ENCODE measurements at places on chromosomes 2 and 18.

DNA sequence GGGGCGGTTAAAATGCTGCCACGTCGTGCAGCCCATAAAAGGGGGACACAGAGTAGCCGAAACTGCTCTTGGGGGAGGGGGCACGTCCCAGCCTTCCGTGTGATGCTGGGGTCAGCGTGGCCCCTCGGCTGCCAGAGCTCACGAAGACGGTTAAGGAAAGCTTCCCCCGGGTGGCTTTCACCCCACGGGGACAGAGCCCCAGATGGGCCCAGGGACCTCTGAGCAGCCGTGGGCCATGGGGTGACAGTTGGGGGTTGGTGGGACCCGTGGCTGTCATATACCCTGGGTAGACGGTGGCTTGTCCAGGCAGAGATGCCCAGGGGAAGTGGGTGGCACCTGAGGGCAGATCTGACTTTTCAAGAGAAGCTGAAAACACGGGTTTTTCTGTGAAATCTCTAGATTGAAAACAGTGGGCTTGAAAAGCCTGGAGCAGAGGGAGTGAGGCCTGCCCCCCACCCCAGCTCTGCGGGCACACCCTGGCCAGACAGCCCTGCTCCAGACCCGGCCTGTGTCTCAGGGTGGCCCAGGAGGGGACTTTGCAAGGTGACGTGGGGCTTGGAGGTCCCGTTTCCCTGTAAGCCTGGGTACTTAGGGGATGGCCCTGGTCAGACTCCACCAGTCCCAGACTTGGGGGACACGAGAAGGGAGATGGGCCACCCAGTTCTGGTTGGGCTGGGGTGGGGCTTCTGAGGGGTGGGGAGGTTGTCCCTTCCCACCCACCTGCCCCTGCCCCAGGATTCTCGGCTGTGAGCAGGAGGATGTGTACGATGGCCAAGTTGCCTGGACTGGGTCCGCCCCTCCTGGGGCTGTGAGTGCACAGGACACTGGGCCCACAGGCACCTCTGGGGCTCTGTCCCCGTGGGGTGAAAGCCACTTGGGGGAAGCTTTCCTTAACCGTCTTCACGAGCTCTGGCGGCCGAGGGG, 652 bp downstream of the NEU4 start:
- peak; percentile 14 for DNase-seq

- DNase-seq = no peak
Measured at GRCh38 chr2:33788044-33788443, 188.9 kb upstream of the FAM98A start.

- DNase-seq = no peak
Measured at GRCh38 chr2:116440104-116440653, 1374.3 kb upstream of the DDX18 start.

DNA sequence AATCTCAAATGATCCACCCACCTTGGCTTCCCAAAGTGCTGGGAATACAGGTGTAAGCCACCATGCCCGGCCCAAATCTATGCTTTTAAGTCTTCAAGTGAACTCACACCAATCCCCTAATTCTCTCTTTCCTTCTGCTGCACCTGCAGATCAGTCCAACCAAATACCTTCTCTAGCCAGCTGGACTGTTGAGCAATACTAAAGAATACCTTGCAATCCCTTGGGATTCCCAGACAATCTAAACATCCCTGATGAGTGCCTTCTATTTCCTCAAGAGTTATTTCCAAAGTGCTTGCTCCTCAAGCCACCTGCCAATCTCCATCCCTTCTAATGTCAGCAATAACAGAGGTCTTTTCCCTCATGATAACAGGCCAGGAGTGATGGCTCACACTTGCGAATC, 48.6 kb downstream of the SF3B1 start:
- DNase-seq = no peak

DNA sequence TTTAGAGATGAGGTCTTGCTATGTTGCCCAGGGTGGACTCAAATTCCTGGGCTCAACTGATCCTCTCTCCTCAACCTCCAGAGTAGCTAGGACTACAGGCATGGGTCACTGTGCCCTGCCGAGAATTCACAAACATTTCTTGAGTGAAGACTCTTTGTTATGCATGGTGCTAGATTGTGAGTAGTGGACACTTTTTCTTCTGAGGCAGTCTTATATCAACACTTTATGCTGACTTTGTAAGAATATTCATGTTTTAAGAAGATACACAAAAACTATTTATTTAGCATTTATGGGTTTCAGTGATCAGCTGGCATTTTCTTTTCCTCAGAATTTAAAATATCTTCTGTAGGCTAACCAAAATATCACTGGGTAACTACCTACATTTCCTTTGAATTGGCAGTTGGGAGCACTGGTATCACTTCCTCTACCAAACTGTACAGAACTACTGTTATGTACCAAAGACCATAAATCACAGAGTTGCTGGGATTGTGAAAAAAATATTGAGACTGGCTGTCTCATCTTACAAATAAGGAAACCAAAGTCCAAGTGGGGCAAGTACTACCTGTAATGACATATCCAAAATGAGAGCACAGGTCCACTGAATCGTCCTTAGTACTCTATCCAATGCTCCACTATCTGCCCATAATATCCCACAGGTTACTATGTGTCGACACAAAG, 34.0 kb downstream of the DOCK10 start:
- DNase-seq = no peak

GRCh38 chr2:17719562-17720371, 33.8 kb downstream of the SMC6 start:
- no peak for DNase-seq

DNA sequence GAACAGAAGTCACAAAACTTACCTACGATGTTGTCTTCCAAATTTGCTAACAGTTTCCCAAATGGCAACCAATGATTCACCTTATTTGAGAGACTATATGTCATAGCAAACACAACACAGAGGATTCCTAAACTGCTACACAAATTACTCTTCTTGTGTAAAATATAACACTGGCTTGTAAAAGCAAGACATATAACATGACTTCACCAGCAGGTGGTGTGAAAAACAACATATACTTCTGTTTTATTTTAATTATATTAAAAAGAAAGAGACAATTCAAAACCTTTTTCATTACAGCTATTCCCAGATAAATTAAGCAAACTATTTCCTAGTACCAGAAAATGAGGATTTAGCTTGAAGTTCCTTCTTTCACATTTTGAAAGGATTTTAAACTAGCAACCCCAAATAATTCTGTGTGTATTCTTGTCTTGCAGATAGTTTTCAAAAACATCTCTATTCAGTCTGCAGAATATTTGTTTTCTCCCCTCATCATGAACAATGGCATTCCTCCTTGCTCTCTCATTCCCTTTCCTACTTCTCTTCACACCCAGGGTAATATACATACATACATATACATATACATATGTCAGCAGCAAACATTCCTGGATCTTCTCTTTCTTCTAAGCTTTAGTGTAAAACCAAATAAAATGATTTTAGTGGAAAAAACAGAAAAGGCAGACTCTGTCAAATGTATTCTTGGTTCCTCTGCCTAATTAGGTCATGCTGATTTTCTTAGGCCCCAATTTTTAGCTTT, 62.1 kb downstream of the SCN3A start:
- DNase-seq = no peak

Measured in hepatic stellate cell (primary cell).